Osteoblast (primary cell): ENCODE measurements at places on chromosomes 2 and 18. TPM values are rescaled to one million over a fixed set of nuclear protein-coding genes. Genes with fewer than 3 reads are reported as not detected.

MYO3B gene
- total RNA-seq: 0.29 and 0.36 TPM in 2 replicates

PIEZO2 gene
- 6.5 and 46.7 TPM in 2 replicates for total RNA-seq

LYG2 gene
- not detected in 2 replicates for total RNA-seq

DNA sequence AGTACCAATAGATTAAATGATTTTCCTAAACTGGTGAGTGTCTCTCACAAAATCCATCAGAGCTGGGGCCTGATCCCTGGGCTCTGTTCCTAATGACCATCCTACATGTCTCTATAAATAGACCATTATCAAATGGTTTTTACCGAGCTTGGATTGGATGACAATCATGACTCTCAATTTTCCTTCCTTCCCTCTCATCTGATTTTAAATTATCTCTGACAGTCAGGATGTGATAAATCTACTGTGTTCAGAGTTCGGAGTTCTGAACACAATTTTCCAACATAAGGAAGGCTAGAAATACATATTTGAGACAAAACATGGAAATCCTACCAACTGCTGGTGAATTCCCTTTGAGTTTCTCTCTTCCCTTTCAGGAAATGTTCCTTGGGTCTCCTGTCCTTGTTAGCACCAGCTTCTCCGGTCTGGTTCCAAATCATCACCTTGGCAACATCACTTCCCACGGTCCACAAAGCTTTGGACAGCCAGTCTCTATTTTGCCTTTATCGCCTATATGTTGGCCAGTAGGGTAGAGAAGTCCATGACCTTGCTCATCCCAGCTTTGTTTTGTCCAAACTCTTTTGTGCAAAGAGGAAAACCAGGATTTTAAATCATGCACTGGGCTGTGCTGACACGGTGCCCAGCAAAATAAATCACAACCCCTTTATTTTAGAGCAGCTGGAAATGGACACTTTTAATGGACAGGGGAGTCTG, 139.6 kb upstream of the ITGA6 start:
- no peaks in the 10 kb centered on the region for H3K36me3 ChIP-seq
- H3K4me1 ChIP-seq: peaks cover 30% of the 10 kb centered on the region
- H3K27ac ChIP-seq: no peak overlapping the region
- no peaks in the 10 kb centered on the region for H3K27me3 ChIP-seq
- no peak for DNase-seq
- H3K4me3 ChIP-seq: no peak overlapping the region

GAL3ST2 gene
- 0.29 and 0.36 TPM in 2 replicates for total RNA-seq

DNA sequence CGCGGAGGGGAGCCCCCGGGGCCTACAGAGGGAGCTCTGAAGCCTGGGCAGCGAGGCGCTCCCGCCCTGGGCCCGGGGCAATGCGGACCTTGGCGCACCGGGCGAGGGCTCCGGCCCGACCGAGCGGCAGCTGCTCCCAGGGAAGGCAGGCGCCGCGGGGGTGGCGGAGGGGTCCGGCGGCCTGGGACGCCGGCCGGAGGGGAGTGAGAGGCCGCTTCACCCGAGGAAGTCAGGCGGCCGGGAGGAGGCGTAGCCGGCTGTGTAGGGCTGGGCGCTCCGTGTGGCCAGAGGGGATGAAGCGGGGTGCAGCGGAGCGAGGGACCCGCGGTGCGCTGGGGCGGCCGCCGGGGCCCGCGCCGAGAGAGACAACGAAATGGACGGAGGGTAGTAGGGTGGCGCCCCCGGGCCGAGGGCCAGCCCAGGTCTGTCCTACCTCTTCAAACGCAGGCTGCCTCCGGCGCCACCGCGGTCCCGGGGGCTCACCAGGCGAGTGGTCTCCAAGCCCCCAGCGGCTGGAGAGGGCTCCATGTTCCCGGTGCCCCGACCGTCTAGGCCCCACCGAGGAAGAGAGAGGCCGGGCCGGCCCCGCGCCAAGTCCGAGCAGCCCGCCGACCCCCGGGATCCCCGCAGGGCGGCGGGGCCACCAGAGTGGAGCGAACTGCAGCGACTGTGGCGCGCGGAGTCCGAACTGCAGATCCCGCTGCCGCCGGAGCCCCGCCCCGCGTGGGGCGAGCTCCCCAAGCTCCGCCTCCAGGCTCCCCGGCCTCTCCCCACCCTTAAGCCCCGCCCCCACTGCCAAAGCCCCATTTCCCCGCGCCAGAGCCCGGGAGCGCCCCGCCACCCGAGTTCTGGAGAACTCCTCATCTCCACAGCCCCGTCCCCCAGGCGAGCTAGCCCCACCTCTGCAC, at the start of gene SLC30A3:
TSS of gene SLC30A3 (minus strand) at position 669 of the 908 bp plus-strand sequence. CDS start at position 528, 141 bp downstream.
- no peaks in the 10 kb centered on the region for H3K4me1 ChIP-seq
- H3K27me3 ChIP-seq: peaks cover 77% of the 10 kb centered on the region
- DNase-seq: peak; percentile 97
- peak within 1 kb of the TSS; percentile 57 for H3K4me3 ChIP-seq

REG3G gene
- not detected in 2 replicates for total RNA-seq

GRCh38 chr18:41875094-41875780, 79.8 kb upstream of the PIK3C3 start:
- DNase-seq: peak; percentile 18
- peaks cover 28% of the 10 kb centered on the region for H3K4me1 ChIP-seq
- no peaks in the 10 kb centered on the region for H3K36me3 ChIP-seq

DNA sequence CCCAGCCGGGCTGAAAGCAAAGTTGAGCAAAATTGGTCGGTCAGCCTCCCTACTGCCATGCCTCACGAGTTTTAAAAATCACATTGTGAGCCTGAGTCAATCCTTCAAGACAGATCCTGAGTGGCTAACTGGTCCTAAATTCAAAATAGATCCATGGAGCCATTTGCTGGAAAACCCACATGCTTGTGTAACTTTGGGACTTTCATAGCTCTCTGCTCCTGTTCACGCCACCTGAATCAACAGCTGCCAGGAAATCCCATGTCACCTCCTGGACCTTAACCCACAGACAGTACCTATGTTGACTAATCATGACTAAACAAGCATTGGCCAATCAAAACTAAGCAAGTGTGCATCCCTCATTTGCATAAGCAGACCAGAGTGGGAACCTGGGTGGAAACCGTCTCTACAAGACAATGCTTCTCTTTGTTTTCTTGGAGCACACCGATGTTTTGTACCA, 42.8 kb upstream of the LDLRAD4 start:
- no peak for DNase-seq
- no peaks in the 10 kb centered on the region for H3K36me3 ChIP-seq
- no peak overlapping the region for H3K27ac ChIP-seq
- no peaks in the 10 kb centered on the region for H3K4me1 ChIP-seq

- H3K4me1 ChIP-seq: peaks cover 10% of the 10 kb centered on the region
- DNase-seq: no peak
- no peaks in the 10 kb centered on the region for H3K27me3 ChIP-seq
- no peak overlapping the region for H3K27ac ChIP-seq
- H3K36me3 ChIP-seq: no peaks in the 10 kb centered on the region
These were observed 70.1 kb upstream of the PNPT1 start for GRCh38 chr2:55763721-55764120.

DNA sequence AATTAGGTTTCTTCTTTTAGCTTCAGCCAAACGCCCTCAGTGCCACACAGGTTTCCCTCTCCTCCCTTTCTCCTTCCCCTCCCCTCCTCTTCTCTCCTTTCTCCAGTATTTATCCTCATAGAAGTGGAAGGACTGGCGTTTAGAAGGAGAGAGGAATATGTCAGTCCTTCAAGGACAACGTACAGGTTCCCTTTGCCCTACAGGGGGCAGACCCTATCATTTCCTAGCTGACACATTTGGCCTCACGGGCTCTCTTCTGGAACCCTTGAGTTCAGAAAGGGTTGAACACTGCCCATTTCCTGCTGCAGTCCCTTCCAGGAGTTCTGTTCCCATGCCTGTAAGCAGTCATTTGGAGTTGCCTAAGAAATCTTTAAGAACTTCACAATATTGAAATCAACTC, 46.1 kb downstream of the CDCA7 start:
- peaks cover 60% of the 10 kb centered on the region for H3K27me3 ChIP-seq
- H3K4me3 ChIP-seq: no peak overlapping the region
- H3K36me3 ChIP-seq: no peaks in the 10 kb centered on the region
- no peak for DNase-seq
- peaks cover 9% of the 10 kb centered on the region for H3K4me1 ChIP-seq

GRCh38 chr2:27185331-27186026, 26.4 kb upstream of the ATRAID start:
- no peaks in the 10 kb centered on the region for H3K27me3 ChIP-seq
- peak overlapping the region; percentile 90 for H3K27ac ChIP-seq
- H3K4me1 ChIP-seq: peaks cover 73% of the 10 kb centered on the region
- H3K36me3 ChIP-seq: no peaks in the 10 kb centered on the region

DNA sequence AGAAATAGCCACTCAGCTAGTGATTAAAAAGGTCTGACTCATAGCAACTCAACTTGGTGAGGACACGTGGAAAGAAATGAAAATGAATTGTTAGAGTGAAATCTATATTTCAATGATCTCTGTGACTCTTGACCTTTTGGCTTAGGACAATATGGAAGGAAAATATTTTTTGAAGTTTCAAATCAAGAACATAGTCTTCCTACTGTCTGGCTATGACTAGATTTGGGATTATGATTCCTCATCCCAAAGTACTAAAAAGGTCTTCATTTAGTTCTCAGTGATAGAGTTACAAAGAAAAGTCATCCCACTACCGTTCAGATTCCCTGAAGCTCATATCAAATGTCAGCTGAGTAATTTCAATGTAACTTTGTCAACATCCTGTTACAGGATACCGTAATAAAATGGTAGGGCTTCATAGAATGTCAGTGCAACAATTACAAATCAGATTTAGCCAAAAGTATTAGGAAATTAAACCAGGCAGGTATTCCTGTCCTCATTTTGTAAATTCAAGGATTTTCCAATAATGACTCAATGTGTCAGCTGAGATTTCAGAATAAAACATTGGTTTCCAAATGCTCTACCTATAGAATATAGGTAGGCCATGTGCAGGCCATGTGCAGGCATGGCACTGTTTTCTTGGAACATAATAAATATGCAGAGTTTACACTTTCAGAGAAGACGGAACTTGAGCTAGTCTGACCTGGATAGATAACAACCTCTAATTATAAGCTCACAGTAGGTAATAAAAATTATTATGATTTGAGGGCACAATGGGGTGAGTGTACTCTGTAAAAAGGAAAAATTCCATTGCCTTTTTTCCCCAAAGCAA, 36.0 kb downstream of the ANKRD29 start:
- H3K27me3 ChIP-seq: no peaks in the 10 kb centered on the region
- no peak overlapping the region for H3K4me3 ChIP-seq
- peak overlapping the region; percentile 66 for H3K27ac ChIP-seq
- peak; percentile 79 for DNase-seq
- no peaks in the 10 kb centered on the region for H3K36me3 ChIP-seq

GRCh38 chr2:9538000-9538507, 17.6 kb downstream of the ADAM17 start:
- no peak overlapping the region for H3K4me3 ChIP-seq
- peaks cover 2% of the 10 kb centered on the region for H3K36me3 ChIP-seq
- peaks cover 17% of the 10 kb centered on the region for H3K4me1 ChIP-seq
- H3K27ac ChIP-seq: peak overlapping the region; percentile 93
- peak; percentile 63 for DNase-seq

PLEKHH2 gene
- total RNA-seq: 18.8 and 19.2 TPM in 2 replicates

RNF125 gene
- total RNA-seq: under 0.01 and 0.59 TPM in 2 replicates

DPP4 gene
- total RNA-seq: 192 and 256 TPM in 2 replicates

- no peak overlapping the region for H3K4me3 ChIP-seq
- no peak for DNase-seq
- H3K27me3 ChIP-seq: no peaks in the 10 kb centered on the region
- peaks cover 5% of the 10 kb centered on the region for H3K36me3 ChIP-seq
- H3K27ac ChIP-seq: peak overlapping the region; percentile 69
These were observed 90.6 kb downstream of the KCTD1 start for GRCh38 chr18:26457611-26458353.

DNA sequence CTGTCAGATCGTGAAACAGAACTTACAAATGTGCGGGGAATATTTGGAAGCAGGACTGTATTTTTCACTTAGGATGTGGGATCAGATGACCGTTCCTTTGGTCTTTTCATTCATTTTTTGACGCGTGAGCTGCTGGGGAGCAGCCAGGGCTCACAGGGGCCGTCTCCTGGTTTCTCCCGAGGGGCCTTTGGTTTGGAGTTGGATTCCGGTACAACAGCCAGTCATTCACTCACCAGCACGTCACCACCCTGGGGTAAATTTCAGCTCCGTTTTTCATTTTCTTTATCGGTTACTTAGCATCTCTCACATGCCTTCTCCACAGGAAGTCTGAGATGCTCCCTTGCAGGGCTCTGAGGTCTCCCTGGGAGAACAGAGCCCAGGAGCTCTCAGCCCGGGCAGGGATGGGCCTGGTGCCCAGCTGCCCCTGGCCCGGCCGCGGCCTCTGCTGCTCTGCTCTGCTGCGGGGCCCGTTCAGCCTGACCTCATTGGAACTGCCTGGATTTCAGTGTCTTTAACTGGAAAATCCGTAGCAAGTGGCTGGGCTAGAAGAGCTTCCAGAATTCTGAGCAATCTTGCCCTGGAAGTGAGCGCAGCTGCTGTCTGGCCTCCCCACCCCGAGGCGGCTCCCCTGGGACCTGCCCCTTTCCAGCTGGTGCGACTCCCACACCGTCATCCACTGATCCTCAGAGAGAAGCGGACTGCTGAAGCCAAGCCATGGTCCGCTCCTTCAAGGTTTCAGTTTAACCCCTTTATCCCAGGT, 335.6 kb downstream of the EIPR1 start:
- H3K4me1 ChIP-seq: no peaks in the 10 kb centered on the region
- no peak overlapping the region for H3K27ac ChIP-seq
- no peak overlapping the region for H3K4me3 ChIP-seq
- no peaks in the 10 kb centered on the region for H3K36me3 ChIP-seq

DNA sequence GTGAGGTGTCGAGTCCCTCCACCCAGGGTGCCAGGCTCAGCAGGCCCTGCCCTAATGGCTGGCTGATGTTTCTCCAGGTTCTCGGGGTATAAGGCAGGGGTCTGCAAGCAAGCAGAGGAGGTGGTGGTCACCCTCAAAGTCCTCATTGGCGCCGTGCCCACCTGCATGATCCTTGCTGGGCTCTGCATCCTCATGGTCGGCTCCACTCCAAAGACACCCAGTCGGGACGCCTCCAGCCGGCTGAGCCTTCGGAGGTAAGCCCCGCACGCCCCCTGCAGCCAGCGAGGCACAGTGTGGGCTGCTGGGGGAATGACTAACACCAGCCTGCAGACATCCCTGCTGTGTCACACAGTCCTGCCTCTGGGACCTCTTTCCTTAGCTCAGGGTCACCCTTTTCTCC, 14.1 kb downstream of the MFSD2B start:
- peaks cover 10% of the 10 kb centered on the region for H3K36me3 ChIP-seq
- H3K4me3 ChIP-seq: no peak overlapping the region
- DNase-seq: peak; percentile 94
- H3K27ac ChIP-seq: no peak overlapping the region

- DNase-seq: no peak
- no peaks in the 10 kb centered on the region for H3K36me3 ChIP-seq
- H3K4me1 ChIP-seq: no peaks in the 10 kb centered on the region
These were observed 165.1 kb downstream of the RPIA start for GRCh38 chr2:88856409-88857135.
